ENCODE measurements at places on chromosomes 5 and 9.
A peak's percentile ranks its signal among the peaks of the same experiment; 100 is the strongest.

DNA sequence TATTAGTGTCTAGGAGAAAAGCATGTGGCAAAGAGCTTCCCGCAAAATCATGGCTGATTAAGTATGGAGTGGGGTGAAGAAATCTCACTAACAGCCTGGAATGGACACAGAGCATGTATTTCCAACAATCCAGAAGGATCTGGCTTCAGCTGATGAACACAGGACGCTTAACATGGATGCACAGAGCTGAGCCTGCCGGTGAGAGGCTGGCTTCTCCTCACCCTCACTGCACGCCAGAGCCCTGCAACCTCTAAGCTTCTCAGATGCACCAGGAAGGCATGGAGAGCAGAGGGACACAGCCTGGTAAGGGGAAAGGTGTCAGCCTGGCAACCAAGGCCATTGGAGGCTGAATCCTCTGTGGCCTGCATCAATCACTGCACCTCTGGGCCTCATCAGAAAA lies 298.5 kb downstream of the TRIM32 start:
- DNase-seq, result no peak

GRCh38 chr9:121075251-121076036 lies 689 bp downstream of the CNTRL start:
- no peak for DNase-seq

DNA sequence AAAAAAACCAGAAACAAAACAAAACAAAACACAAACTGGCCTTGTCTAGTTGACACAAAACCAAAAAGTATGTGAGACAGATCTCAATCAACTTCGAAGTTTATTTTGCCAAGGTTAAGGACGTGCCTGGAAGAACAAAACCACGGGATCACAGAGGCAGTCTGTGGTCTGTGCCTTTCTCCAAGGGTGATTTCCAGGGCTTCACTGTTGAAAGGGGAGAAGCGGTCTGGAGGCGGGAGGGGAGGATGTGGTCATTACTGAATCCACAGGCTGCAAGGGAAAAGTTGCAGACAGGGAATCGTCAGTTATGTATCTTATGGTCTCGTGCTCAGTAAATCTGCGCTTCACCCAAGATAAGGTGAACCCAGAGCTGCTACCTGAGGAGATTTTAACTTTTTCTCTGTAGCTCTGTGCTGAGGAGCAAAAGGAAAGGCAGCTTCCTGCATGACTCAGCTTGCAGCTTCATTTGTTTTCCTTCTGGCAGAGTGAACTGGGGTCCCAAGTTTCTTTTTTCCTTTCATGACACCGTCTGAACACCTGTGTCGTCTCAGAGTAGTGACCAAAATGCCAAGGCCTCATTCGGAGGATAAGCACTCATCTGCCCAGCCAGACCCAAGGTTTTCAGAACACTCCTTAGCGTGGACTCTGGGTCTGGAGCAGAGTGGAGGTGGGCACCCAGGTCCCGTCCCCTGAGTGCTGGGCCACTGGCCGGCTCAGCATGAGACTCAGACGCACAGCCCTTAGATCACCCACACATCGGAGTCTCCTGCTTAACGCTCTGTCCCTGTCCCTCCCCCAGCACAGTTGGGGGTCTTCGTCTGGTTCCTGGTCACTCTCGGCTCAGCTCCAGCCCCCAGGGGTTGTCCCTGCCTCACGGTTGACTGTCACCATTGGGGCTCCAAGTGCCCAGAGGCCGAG lies 25.9 kb downstream of the ROPN1L start:
- no peak for DNase-seq

GRCh38 chr9:13165956-13166355 lies 113.5 kb downstream of the MPDZ start:
- no peak for DNase-seq

- DNase-seq, result no peak
These were observed 8.3 kb downstream of the HRH2 start for GRCh38 chr5:175666216-175666615.

DNA sequence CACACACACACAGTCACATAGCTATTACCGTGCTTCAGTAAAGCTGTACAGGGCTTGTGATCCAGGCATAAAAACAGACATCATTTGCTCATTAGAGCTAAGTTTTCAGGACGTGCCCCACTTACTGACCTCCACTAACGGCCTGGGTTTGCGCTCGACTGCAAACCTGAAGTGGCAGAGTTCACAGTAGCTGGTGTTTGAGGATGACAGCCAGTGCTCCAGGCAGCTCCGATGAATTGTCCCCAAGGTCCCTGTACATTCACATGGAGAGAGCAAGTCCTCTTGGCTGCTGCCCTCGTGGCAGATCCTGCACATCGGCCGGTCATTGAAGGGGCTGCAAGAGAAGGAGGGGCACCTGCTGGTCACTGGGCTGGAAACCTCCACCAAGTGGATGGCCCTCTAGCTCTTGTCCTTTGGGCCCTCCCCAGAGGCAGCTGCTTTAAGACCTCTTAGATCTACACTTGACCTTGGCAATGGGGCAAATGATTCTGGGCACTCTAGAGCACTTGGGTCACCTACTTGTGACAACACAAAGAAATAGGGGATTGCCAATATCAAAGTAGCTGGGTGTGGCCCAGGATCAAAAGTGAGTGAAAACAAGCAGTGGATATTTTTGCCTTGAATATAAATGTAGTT lies 115.4 kb downstream of the MARCHF3 start:
- no peak for DNase-seq

- no peak for DNase-seq
These were observed 44.0 kb downstream of the GGTA1 start for GRCh38 chr9:121455527-121456239.

- no peak for DNase-seq
These were observed 47.9 kb downstream of the RAI14 start for GRCh38 chr5:34703767-34704713.

DNA sequence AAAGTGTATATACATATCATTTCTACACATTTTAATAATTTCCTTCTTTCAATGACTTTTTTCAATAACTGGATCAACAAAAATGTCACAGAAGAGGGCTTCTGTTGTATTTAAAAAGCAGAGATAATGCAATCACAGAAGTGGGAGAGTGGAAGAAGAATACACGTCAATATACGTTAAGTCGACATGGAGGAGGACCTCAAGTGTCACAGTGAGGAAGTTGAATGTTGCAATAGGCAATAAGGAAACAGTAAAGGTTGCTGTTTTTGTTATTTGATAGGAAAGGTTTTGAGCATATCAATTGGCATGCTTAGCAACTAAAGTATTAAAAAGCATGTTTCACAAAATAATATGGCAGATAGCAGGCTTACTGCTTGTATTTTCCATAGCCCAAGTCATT lies 184.0 kb upstream of the NR4A3 start:
- DNase-seq, result no peak

- DNase-seq, result no peak
These were observed 86.7 kb upstream of the ALDH1A1 start for GRCh38 chr9:73039271-73040263.

- DNase-seq, result no peak
These were observed 176.6 kb downstream of the FBXL7 start for GRCh38 chr5:15676591-15676990.

- no peak for DNase-seq
These were observed 516.9 kb downstream of the CTNND2 start for GRCh38 chr5:11387382-11387781.

GRCh38 chr5:129097498-129098296 lies 3.1 kb downstream of the ISOC1 start:
- DNase-seq, result no peak

- peak; percentile 36 for DNase-seq
These were observed 54.1 kb downstream of the DUSP1 start for GRCh38 chr5:172716796-172717313.

DNA sequence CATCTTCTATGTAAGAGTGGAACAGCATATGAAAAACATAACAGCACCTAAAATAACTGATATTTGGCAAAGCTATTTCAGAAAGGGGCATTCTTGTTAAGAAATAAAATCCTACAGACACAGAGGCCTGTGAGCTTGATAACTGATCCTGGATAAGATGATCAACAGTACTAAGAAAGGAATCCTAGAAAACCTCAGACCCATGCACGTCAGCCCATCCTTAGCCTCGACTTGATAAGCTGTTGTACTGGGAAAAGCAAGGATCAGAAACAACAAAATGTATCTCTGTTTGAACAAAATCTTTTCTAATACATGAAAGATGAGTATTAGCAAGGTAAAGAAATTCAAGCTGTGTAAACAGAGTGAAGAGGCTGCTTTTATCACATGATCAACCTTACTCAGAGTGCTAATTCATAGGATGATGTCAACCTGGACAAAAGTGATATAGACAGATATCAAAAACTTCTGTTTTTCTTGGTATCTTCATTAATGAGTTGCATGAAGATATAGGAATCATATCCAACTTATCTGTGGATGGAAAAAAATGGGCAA lies 15.2 kb downstream of the LIFR start:
- DNase-seq, result peak; percentile 60

DNA sequence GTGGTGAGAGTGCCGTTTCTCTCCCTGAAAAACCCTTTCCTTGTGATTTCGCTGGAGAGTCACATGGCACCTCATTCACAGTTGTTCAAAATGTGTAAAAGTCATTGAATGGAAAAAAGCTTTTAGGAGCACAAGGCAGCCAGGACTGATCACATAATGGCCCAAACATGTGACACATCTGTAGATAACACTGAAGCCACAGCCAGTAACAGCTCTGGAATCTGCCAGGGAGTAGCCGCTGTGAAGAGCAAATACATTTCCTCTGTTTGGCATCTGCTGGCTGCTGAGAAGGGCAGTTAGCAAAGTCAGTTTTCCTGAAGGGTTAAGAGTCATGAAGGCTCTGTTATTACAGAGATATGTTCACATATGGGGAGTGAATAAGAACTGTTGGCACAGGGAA lies 271.8 kb downstream of the NNT start:
- DNase-seq, result no peak

GRCh38 chr5:173924899-173925298 lies 36.8 kb downstream of the CPEB4 start:
- DNase-seq, result no peak

DNA sequence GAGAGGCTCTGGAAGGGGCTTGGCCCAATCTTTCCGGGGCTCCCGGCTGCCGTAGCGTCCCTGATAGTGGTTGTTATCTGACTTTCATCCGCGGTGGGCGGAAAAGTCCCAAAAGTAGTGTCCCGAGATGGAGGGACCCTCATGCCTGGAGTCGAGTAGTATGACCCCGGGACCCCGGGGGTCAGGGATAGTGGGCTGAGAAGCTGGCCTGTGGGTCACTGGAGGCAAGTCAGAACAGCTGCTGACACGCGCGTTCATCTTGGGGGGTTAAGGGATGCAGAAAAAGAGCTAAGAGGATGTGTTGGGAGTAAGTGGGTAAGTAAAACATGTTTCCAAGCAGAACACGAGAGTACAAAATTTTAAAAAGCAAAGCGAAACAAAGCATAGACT lies 123.4 kb downstream of the TMEM161B start:
- DNase-seq, result no peak

- DNase-seq, result no peak
These were observed 94.7 kb downstream of the INIP start for GRCh38 chr9:112623198-112623597.

DNA sequence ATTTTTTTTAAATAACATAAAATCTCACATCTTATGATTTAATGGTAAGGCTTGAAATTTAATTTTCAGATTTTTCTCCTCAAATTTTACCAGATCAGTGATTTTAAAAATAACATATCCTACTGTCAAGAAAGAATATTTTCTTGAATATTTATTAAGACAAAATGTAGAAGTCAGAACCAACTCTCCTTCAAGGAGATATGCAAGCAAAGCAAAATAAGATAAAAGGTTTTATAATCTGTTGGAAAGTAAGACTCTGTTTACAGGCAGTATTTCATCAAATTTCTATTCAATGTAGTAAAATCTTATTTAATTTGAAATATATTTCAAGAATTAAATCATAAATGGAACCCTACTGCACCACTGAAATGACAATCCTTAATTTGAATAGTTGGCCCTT lies 7.3 kb downstream of the AP3B1 start:
- DNase-seq, result no peak

GRCh38 chr5:108028883-108029282 lies 353.0 kb downstream of the FBXL17 start:
- no peak for DNase-seq

DNA sequence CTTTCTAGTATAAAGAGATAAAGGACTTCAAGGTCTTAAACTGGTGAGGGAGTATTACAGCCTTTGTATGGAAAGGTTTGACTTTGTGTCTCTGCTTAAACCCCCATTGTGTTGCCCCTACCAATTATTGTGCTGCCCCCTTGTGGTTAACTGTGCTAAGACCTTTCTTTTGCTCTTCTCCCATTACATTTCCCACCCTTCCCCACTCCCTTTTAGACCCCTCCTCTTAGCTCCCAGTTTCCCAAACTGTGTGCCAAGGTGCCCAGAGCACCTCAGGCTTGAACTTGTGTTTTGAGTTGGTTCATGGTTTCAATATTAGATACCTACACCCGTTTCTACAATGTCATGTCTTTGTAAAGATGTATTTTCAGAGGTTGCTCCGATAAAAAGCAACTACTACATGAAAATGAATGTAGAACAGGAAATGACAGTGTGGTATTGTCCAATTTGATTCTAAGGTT lies 2.9 kb downstream of the JAK2 start:
- peak; percentile 29 for DNase-seq

DNA sequence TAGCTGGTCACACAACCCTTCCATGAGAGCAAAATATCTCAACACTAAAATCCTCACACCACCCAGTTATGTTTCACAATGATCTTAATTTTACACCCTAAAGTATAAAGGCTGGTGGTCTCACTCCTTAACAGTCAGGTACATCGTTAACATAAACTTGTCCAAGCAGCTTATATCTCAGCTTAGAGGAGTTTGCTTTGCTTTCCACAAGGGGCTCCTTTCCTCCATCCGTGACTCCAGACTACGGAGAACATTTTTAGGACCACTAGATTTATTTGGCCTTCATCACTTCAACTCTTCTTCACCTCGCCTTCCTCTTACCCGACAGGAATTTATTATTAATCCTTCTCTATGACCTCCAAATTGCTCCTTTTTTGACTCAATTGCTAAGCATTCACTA lies 1014.1 kb upstream of the NUDT12 start:
- DNase-seq, result no peak

DNA sequence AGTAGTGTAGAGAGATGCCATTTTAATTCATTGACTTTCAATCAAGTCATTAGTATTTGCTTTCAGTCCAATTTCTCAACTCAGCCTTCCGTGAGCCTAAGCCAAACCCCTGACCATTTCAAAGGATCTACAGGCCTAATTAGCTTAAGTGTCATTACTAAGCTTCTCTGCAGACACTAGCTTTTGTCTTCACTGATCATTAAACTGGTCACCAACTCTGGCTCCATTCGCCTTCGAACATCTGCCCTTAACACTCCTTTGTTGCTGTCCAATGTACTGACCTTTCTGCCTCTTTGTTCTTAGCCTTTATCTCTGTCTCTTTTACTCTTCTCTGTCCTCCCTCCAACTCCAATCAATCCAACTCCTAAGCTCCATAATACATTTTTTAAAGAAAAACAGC lies 299.3 kb downstream of the DIRAS2 start:
- DNase-seq, result no peak

DNA sequence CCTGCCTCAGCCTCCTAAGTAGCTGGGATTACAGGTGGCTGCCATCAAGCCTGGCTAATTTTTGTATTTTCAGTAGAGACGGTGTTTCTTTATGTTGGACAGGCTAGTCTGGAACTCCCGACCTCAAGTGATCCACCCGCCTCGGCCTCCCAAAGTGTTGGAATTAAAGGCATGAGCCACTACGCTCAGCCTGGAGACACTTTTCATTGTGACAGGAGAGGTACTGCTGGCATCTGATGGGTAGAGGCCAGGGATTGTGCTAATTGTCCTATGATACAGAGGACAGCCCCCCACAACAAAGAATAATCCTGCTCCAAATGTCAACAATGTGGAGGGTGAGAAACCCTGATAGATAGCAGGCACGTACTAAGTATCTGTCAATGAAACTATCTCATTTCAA lies 91.3 kb upstream of the SLC25A48 start:
- DNase-seq, result no peak

All from NCI-H187 (cell line).